Central memory CD8-positive, alpha-beta T cell (primary cell): ENCODE measurements at places on chromosomes 1 and 21.

DNA sequence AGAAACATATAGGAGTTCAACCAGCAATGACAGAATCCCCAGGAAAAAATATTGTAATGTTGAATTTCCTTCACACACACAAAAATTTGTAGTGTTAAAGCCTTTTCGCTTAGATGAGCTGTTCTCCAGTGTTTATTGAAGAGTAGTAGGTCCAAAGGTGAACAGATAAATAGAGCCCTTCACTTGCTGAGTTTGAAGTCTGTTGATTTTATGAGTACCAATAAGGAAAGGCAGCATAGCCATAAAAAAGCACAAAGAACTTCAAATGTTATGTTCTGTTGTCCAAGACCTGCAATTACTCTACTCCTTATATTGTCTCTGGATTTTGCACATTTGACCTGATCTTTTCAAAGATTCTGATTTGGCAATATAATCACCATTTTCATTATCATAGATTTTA lies 362.7 kb upstream of the B3GALT2 start:
- DNase-seq: no peak

DNA sequence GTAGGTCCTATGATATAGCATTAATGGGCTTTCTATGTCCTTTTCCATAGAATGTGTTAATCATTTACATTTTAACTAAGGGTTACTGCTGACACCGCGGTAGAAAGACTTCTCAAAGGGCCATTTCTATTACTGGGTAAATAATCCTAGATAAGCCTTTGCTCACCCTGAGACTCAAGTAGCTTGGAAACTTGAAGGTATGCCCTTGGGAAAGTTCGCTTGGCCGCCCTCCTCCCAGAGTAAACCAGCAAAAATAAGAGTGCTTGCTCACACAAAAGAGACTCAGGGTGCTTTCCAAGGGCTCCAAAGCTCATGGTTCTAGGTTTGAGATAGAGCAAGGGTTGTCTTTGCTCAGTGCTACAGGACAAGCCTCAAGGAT lies 85.8 kb upstream of the TMPRSS2 start:
- no peak for DNase-seq

GRCh38 chr1:211752951-211753486 lies 77.5 kb downstream of the LPGAT1 start:
- DNase-seq: no peak

- no peak for DNase-seq
These were observed 124.2 kb upstream of the ETV3 start for GRCh38 chr1:157262422-157262821.

- DNase-seq: no peak
These were observed 27.7 kb downstream of the TRAPPC10 start for GRCh38 chr21:44039828-44040227.

DNA sequence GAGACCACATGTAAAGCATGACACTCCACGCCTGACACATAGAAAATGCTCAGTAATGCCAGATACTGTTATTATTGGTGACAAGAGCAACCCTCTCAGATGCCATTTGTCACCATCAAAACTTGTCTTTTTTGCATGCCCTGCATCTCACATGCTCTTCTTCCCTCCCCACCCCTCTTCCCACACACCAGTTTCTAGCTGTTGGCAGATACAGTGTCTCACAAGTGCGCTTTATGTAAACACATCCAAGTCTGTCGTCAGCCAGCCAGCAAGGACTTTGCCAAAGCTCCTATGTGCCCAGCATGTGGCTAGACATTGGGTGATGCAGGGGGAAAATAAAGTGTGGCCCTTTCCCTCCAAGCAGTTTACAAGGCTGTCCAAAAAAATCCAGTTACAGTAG lies 44.9 kb upstream of the EPHA8 start:
- no peak for DNase-seq

GRCh38 chr1:208944981-208945451 lies 638.5 kb upstream of the CAMK1G start:
- DNase-seq: no peak

DNA sequence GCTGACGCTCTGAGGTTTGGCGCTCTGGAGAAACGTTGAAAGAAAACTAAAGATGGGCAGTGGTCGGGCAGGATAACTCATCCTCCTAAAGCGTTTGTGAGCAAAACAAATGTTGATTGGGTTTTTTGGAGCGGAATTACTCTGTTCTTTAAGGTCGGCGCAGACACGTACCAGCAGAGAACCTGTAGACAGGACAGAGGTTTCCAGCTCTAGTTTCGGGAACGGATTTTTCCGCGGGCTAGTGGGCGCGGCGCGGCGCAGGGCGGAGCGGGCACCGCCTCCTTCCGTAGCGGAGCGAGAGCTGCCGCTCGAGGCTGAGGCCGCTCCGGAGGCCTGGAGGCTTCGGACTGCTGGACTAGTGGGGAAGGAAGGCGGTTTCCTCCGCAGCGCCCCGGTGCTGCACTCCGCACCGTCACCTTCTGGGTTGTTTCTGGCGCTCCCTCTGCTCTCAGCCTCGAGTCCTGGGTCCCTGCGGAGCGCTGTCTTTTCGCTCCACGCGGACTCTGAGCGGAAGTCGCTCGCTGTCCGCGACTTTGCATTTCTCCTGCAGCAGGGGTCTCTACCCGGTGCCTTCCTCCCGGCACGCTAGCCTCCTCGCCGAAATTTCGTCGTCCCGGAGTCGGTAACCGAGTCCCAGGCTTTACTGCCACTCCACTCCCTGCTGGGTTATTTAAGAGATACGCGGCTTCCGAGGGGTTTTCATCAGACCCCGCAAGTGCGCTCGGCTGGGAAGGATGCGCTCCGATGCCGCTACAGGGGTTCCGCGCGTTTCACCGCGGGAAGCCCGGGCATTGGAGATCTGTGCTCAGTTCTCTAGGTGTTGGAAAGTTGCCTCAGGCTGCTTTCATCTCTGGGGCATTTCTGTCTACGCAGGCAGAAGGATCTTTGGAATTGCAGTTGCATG lies 7.0 kb downstream of the FOXD2 start:
- no peak for DNase-seq

- no peak for DNase-seq
These were observed 143.5 kb downstream of the C1orf94 start for GRCh38 chr1:34320053-34320669.

- no peak for DNase-seq
These were observed 31.4 kb downstream of the CTH start for GRCh38 chr1:70442490-70442889.

DNA sequence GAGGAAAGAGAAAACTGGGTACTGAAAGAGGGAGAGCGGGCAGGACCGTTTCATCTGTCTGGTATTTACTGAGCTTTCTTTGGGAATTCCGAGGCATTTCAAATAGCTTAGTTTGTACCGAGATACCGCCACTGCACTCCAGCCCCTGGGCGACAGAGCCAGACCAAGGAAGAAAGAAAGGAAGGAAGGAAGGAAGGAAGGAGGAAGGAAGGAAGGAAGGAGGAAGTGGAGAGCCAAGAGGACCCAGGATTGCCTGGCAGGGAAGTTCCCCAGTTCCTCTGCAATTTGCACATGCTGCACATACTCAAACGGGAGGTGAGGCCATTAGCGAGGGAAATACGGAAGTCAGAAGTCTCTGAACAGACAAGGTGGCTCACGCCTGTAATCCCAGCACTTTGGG lies 961 bp upstream of the FUCA1 start:
- no peak for DNase-seq

GRCh38 chr1:184532199-184532598 lies 145.4 kb downstream of the C1orf21 start:
- no peak for DNase-seq
